NCI-H2029 (cell line): ENCODE measurements at places on chromosomes 7 and 10.

DNA sequence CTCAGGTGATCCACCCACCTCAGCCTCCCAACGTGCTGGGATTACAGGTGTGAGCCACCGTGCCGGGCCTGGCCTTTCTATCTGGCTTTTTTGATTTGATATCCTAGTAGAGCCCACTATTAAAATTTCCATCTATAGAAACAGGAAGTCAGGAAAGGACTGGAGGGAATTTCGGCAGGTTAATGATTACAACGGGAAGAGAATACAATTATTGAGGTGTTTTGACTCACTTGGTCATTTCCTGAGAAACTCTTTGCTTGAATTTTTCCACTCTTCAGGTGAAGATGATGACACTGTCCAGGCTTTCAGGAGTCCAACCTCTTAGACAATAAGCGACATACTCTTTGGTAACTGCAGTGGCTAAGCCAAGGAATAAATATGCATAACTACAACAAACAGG is 1.1 kb upstream of the MKLN1 start:
- DNase-seq: no peak

DNA sequence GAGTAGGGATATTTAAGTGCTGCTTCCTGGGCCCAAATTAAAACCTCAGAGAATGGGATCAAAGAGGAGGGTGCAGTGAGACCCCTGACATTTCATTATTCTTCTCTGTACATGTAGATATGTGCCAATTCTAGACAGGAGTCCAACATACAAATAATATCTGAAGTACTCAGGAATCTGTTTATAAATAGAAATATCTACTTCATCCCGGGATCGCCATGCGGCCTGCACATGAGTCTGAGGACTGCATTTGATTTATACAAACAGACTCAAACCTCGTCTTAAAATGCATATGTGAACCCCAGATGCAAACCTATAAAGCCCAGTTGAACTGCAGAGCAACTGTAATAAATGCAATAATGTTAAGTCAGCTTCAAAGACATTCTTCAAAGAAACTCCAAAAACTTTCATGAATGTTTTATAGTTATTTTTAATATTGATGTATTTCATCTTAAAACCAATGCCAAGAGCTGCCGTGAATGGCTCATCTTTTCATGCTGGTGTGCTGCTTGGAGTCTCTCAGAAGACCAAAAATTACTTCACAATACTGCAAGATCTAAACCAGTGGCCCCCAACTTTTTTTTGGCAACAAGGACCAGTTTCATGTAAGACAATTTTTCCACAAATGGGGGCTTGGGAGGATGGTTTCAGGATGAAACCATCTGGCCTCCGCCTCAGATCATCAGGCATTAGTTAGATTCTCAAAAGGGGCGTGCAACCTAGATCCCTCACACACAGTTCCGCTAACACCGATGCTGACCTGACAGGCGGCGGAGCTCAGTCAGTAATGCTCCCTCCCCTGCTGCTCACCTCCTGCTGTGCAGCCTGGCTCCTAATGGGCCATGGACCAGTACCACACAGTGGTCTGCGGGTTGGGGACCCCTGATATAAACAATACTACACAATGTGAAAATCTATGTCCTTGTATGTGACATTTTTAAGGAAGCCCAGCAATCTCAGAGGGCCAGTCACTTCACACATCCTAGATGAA is 166.9 kb downstream of the PARD3 start:
- no peak for DNase-seq

DNA sequence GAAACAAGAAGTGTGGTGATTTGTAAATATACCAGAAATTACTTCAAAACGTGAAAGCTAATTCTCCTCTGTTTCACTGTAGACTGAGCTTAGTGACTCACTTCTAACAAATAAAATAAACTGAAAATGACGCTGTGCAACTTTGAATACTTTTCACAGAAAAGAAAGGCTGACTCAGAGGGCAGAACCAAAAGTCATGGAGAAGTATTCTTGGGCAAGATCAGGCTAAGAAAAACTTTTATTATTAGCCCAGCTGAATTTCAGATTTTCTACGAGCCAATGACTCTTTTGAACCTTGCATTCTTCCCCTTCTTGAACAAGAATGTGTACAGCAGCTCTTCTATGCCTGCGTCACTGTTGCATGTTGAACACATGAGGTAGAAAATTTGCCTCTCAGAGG is 527.3 kb upstream of the GHITM start:
- no peak for DNase-seq

DNA sequence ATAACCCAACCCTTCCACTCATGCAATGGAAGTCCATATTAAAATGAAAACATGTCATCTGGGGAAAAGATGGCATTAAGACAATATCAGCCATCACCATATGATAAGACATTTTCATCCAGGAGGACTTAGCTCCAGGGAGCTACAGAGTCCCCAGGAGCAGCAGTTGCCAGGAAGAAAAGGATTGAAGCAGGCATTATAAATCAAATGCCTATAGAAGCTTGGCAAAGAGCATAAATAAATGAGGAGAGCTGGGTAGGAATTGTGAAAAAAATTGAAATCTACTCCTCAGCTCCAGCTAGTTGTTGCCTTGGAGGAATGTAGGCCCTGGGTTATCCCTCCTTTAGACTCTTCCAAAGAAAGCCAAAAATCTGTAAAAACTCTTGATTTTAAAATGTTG is 42.5 kb downstream of the FAM13C start:
- DNase-seq: no peak

DNA sequence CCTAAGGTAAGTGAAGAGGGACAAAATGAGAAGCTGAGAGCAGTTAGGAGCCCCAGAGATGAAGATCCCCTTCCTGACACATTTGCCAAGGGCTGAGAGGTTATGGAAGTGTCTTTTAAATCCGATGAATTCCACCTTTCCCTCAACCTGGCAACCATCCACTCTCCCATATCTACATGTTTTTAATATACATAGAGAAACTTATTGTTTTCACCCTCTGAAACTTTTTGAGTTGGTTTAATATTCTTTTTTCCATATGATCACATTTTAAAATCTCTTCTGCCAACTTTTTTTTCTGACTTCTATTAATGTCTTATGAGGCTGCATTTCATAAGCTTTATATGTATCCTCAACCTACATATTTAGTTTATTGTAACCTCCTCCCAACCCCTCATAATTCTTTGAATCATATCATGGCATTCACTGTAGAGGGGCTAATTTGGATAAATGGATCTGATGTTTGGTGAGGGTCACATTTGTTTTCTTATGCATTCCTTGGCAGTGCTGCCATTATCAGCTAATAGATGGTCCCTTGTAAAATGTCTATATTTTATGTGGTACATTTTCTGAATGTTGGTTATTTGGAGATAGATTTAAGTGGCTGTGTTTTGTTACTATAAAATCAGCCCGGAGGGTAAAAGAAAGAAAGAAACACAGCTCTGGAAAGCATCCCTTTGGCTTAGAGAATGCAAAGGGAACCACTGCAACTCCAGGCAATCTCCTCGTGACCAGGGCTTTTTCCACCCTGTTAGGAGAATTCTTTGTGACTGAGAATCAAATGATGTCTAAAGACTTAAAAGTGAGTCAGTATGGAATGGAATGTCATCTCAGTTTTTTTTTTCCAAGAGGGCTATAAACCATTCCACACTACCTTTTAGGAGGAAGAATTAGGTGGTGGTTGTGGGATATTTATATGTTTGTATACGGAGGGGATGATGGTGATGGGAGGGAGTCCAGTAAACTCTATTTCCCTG is 334.4 kb downstream of the SUGCT start:
- no peak for DNase-seq
